ENCODE measurements at places on chromosomes 1 and 21.

GRCh38 chr1:162590101-162590500, 28.6 kb downstream of the UAP1 start:
- no peak for DNase-seq

DNA sequence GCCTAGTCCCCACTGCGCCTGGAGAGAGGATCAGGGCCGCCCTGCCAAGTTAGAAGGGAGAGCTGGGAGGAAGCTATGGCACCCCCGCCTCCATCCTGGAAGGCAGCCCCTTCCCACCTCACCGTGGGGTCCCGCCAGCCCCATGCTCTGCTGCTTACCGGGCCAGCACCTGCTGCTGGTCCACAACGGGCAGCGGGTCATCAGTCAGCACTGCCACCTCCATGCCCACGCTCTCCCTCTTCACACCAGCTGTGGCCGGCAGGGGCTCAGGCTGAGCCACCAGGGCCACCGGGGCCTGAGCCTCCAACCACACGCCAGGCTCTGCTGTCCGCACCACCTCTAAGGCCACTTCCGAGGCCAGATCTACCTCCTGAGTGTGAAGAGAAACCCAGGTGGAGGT, 23.5 kb upstream of the DDOST start:
- no peak for DNase-seq

- DNase-seq: no peak
Observed at GRCh38 chr1:12185036-12185917, 18.5 kb downstream of the TNFRSF1B start.

DNA sequence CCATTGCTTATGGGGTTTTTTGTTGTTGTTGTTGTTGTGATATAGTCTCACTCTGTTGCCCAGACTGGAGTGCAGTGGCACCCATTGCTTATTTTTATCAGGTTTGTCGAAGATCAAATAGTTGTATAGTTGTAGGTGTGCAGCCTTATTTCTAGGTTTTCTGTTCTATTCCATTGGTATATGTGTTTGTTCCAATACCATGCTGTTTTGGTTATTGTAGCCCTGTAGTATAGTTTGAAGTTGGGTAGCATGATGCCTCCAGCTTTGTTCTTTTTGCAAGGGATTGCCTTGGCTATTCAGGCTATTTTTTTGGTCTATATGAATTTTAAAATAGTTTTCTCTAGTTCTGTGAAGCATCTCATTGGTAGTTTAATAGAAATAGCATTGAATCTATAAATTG, 11.6 kb downstream of the ZNF678 start:
- DNase-seq: no peak

DNA sequence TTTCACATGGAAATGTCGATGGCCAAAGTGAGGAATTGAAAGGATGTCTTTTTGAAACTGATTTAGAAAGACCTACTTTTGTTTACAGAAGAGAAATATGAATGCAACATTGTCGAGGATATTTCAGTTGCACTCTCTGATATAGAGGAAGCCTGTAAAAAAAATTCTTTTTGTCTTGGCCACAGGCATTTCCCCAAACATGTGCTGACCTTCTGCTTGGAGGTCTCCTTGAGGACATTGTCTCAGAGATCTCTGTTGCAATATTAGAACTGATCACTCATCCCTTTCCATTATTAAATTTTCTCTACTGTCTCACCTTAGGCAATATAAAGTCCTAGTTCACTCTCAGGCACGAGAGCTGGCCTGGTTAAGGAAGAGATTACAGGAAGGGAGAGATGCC, 16.0 kb downstream of the S100A11 start:
- no peak for DNase-seq

DNA sequence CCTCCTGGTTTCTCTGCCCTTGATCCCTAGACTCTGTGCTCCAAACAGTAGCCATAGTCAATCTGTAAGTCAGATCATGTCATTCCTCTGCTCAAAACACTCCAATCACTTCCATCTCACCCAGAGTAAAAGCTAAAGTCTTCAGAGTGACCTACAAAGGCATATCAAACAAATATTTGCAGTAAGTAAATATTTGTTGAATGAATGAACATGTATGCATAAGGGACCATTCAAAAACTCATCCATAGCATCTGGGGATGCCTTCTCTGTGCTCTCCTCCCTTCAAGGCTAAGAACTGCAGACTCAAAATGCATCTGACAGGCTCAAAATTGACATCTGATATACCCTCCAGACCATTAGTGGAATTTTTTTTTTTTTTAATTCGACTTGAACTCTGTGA, 18.1 kb upstream of the AK5 start:
- no peak for DNase-seq

GRCh38 chr21:34800797-34801518, 132.2 kb downstream of the CLIC6 start:
- DNase-seq: no peak

- no peak for DNase-seq
Observed at GRCh38 chr1:213742992-213743391, 244.8 kb upstream of the PROX1 start.

DNA sequence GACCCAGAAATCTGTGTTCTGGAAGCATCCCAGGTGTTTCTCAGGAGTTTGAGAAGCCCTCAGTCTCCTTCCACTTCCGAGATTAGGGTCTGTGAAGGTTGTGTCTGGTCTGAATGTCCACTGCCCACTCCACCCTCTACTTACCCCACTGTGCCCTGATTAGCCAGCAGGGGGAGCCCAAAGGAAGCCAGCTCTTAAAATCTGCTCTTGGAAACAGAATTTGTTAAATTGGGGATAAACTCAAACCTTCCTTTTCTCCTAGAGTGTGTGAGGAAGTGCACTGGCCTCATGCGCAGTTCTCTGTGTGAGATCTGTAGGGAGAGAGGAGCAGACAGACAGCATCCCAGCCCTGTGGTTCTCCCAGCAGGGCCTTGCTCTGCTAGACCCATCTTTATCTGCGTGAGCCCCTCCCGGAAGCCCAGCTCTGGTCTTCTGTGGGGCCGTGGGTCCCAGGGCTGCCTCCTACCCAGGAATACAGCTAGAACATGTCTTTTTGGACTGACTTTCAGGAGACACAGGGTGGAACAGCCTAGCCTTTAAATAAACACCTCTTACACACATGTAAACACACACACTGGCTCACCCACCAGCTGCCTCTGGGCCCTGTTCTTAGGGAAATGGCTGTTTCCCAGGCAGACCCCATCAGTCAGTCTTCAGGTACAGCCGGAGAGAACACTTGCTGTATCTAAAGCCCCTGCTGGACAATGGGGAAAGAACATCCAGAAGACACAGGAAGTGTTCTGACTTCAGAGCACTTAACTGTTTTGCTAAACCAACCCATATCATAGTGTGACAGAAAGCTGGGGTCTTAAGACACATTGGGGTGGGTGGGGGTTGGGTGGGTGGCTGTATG, 52.2 kb downstream of the SMYD2 start:
- DNase-seq: no peak

DNA sequence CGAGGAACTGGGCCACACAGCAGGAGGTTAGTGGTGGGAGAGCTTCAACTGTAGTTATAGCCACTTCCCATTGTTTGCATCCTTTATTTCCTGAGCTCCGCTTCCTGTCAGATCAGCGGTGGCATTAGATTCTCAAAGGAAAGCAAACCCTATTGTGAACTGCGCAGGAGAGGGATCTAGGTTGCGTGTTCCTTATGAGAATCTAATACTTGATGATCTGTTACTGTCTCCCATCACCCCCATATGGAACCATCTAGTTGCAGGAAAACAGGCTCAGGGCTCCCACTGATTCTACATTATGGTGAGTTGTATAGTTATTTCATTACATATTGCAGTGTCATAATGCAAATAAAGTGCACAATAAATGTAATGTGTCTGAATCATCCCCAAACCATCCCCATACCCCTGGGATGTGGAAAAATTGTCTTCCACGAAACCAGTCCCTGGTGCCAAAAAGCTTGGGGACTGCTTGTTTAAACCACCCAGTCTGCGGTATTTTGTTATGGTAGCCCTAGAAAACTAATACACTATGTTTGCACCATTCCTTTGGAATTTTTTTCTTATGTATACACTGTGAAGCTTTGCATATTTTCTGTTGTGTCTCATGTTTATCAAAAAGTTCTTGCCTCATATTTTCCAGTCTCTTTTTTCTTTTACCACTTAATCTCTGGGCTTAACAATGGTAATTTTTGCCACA, 136.6 kb upstream of the IVNS1ABP start:
- DNase-seq: no peak

All from stimulated activated CD8-positive, alpha-beta memory T cell treated with anti-CD3 and anti-CD28 coated beads, Interleukin-12 subunit alpha, Interleukin-12 subunit beta, amount 100 ng/mL, for 4 hours (primary cell).